ENCODE measurements at places on chromosomes 2 and 18.

GRCh38 chr2:231714639-231715498, 6.5 kb downstream of the PTMA start:
- peak; percentile 68 for DNase-seq

DNA sequence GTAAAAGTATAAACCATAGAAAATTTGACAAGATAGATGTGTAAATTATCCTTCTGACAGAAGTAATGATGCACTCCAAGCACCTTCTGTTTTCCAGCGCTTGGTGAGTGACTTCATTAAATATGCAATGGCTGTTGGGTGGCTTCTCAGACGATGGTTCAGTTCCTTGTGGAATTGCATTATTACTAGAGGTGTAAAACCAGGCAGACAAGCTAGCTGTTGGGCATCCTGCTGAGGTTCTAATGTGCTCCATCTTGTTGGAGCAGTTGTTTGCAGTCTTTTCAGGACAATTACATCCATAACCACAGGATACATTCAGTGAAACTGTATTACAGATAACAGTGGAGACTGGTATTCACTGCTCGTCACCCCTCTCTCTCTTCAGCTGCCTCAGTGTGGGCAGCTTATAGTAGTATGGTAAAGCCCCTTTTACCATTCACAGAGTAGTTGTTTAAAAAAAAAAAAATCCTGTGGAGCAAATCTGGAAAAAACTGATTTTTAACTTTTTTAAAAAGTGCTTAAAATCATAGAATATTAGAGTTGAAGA, 143.5 kb downstream of the AGPS start:
- DNase-seq: no peak

DNA sequence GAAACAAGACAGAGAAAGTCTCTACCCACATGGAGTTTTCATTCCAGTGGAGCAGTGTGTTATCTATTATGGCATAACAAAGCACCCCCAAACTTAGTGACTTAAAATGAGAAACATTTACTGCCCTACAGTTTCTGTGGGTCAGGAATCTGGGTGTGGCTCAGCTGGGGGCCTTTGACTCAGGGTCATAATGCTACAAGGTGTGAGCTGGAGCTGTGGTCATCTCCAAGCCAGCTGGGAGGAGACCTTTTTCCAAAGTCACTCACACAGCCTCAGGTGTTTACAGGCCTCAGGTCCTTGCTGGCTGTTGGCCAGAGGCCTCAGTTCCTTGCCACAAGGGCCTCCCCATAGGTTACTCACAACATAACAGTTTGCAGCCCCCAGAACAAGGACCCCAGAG, 169.2 kb downstream of the ETAA1 start:
- peak; percentile 24 for DNase-seq

GRCh38 chr2:53490659-53491058, 276.9 kb upstream of the CHAC2 start:
- DNase-seq: no peak

GRCh38 chr18:22637787-22638186, 220.1 kb upstream of the CTAGE1 start:
- peak; percentile 72 for DNase-seq

DNA sequence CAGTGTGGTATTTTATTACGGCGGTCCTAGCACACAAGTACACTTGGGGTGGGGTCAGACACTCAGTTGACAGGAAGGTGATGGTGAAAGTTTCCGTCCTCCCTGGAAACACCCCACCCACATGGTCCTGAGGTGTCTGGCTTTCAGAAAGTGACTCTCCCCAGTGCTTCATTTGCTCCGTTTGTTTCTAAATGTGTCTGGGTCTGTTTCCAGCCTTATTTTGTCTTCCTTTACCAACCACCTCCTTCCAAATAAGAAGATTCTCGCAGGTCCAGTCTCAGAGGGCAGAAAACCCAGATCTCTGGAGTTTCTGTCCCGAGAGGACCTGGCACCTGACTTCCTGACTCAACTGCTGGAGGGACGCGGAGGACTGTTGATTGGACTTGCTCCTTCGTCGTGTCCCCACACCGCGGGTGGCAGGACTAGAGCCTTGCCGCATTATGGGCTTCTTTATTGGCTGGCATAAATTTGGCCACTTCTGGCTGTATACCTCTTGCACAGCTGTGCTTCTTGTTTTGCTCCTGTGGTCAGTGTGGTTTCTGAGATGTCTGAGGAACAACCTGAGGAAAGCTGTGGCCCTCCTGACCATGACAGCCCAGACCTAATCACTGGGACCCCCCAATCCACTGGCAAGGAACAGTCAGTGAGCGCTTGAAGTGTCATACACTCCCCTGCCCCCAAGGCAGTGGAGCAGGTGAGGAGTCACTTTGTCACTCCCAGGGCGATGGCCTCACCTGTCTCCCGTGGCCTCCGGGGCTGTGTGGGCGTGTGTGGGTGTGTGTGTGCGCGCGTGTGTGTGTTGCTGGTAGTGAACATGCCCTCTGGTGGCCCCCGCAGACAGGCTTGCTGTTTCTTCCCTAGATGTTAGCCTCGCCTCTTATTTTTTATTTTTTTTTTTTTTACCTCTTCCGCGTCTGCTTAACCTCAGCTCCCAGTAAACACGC, 45.6 kb downstream of the MEX3C start:
- DNase-seq: no peak

DNA sequence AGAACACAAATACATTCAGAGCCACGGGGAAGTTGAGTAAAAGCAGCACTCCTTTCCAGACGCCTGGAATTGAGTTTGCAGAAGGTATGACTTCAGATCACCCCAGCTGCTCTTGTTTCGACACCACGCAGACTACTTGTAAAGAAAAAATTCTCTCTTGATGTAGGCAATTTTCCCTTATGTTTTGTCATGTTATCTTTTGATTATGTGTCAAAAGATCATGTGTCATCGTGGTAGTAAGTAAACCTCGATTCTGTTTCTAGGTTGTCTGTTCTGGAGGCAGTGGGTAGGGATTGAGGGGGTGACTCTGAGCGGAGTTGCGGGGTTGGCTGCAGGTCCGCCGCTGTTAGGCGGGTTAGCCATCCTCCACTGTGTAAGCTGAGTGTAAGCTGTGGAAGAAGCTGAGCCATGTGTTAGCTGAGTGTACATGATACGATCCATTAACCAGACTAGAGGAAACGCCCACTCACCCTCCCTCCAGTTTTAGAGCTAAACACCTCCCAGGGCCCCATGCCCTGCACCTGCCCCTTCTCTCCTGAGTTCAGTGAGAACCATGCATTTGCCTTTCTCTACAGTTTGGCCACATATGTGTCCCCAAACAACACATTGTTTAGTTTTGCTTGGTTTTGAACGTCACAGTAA, 181.8 kb downstream of the SNTG2 start:
- no peak for DNase-seq

GRCh38 chr18:22822024-22822423, 111.1 kb upstream of the RBBP8 start:
- no peak for DNase-seq

GRCh38 chr2:226247289-226248275, 552.0 kb downstream of the IRS1 start:
- no peak for DNase-seq

DNA sequence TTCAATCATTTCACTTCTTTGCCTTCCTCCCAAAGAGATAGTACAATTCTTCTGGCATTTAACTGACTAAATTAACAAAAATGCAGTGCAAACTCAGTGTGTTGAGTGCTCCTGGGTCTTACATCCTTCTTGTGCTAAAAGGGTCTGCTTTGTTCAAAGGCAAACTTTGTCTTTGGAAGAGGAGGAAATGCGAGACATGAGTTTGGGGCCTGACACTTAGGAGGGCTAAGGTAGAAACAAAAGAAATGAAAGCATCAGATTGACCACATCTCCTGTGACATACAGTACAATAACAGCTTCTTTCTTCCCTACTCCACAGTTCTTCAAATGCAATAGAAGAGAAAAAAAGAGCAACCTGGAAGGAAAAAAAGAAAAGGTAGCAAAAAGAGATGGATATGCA, 161.7 kb downstream of the CNTNAP5 start:
- DNase-seq: no peak

GRCh38 chr18:42459873-42460272, 504.8 kb downstream of the PIK3C3 start:
- no peak for DNase-seq

DNA sequence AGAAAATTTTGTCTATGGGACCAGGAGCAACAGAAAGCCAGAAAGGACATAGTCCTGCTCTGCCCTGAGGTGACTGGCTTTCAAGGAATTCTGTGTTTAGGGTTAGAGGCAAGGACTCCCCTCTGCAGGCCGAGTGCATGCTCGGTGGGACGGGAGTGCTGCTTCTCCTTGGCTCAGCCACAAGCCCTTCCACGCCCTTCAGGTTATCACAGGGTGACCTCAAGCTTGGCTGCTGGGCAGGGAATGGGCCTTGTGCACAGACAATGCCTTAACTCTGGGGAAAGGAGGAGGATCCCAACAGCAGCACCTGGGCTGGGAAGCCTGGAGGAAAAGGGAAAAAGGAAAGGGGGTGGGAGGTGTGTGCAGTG, 32.8 kb downstream of the FAM178B start:
- no peak for DNase-seq

- no peak for DNase-seq
These were observed 1140.4 kb downstream of the LRP1B start for GRCh38 chr2:140990416-140990815.

GRCh38 chr2:179446476-179447141, 182.0 kb upstream of the SESTD1 start:
- DNase-seq: no peak

DNA sequence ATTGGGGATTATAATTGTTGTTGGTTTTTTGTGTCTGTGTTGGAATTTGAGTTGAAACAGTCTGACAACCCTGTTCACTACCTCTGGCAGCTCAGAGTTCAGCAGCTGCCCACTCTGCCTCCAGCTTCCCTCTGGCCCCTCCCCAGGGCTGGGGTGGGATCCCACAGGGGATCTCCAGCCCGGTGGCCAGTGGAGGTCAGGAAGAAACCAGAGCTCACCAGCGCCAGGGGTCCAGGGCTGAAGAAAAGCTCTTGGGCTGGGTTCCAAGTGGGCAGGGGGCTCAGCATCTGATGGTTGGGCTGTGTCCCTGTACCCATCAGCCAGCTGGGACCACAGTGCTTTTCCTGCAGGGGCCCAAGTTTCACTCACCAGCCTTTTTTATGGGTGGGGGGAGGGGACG, 16.5 kb upstream of the NCL start:
- no peak for DNase-seq

GRCh38 chr2:189179570-189179950, at the start of gene COL5A2:
TSS of gene COL5A2 (minus strand) at chr2:189179761. CDS start at chr2:189179604, 157 bp downstream.
- DNase-seq: no peak

GRCh38 chr2:234116010-234116409, 65.5 kb downstream of the SPP2 start:
- no peak for DNase-seq

DNA sequence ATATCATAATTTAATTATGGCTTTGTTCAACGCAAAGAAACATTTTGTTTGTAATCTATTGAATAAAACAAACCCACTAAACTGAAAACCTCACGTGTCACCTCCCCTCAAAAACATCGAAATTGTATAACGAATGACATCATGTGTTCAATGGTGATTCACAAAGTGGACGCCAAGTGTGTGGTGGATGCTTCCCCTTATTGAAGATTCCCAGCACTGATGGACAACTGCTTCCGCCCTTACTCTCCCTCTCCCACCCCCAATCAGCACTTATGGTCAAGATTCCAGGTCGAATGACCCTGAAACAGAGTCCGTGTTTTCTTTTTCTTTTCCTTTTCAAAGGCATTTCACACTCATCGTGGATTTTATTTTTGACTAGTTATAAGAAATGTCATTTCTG, 383.0 kb upstream of the SMIM21 start:
- no peak for DNase-seq

DNA sequence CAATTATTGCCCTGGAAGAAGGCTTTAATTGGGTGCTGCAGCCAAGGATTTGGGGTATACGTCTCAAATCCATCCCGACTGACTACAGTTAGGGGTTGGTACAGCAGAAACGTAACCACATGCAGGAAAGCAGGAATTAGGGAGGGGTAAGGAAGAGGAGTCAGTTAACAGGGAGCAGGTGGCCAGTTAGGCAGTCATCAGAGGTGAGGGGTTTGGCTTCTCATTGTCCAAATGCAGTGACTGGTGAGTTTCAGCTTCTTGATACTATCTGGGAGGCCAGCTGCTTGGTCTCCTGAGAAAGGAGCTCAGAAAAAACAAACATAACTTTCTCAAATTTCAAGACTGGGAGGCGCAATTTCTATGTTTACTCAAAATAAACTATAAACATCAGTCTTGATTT, 38.8 kb upstream of the UBE2F start:
- no peak for DNase-seq

- DNase-seq: peak; percentile 39
These were observed 96.1 kb downstream of the NRP2 start for GRCh38 chr2:205778356-205778755.

- DNase-seq: no peak
These were observed 4.7 kb upstream of the OSBPL1A start for GRCh38 chr18:24402209-24402785.

DNA sequence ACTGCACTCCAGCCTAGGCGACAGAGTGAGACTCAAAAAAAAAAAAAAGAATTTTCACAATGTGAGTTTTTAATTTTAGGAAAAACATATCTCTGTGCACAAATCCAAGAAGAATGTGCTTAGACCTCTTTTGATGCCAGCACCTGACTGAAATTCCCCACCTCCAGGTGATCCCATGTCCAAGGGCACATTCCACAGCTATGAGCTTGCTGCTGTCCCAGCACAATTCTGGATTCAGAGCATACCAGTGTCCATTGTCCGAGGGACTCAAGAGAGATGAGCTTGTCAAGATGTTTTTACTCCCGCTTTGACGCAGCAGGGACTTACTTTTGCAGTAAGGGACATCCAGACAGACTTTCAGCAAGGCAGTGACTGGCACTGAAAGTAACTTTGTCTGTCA, 489.1 kb upstream of the ACVR2A start:
- no peak for DNase-seq

DNA sequence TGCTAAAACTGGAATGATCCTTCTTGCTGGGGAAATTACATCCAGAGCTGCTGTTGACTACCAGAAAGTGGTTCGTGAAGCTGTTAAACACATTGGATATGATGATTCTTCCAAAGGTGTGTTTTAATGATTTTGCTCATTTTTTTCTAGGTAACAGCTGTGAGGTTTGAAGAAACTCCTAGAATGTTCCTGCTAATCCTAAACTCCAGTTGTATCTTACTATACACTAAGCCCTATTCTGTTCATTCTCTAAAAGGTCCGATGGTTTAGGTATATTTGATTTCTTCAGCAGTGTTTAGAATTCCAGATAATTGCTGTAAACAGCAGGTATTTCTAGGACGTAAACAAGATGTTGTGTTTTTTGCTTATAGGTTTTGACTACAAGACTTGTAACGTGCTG, 2.3 kb downstream of the MAT2A start:
- DNase-seq: no peak

GRCh38 chr2:238098901-238099713, 1.0 kb upstream of the ESPNL start:
- no peak for DNase-seq

DNA sequence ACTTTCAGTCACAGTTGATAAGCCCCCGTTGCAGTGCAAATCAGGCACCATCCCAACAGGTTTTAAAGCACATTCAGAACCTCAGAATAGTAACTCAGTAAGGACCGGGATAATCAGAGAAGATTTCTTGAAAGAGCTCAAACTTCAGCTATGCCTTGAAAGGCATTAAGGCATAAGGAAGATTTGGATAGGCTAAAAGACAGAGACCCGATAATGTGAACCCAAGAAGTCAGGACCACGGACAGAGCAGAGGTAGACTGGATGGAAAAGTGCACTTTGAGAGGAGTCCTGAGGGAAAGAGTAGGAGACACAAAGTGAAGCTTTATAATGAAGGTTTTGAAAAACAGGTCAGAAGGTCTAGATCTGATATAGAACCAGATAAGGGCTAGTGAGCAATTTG, 36.9 kb upstream of the KLF7 start:
- DNase-seq: peak; percentile 29

GRCh38 chr2:174997110-174997509, 8.1 kb downstream of the CHN1 start:
- DNase-seq: no peak

GRCh38 chr2:62785810-62786597, 80.5 kb downstream of the EHBP1 start:
- DNase-seq: no peak

Measured in SW480 (cell line).